Kidney tubule cell (primary cell): ENCODE measurements at places on chromosomes 3 and 15.

DNA sequence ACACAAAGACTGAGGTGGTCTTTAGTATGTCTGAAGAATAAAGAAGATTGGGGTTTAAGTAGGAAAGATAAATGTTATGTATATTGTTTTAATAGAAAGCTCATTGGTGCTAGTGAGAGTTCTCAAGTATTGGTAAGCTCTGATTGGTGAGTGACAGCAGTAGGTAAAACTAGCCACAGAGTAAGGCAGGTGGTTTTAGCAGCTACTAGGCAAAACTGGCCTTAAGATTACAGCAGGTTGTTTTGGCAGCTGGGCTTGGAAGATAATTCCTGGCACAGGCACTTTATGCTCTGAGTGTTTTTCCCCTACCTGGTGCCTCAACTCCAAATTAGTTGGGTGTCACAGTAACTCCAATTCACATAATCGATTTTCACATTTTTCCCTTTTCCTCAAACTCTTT lies 66.3 kb downstream of the STAG1 start:
- no peak for DNase-seq

DNA sequence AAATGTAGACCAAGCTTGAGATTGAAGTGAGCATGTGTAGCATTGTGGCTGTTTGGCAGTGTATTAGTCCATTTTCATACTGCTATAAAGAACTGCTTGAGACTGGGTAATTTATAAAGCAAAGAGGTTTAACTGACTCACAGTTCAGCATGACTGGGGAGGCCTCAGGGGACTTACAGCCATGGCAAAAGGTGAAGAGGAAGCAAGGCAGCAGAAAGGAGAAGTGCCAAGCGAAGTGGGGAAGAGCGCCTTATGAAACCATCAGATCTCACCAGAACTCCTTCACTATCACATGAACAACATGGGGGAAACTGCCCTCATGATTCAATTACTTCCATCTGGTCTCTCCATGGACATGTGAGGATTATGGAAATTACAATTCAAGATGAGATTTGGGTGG lies 8.6 kb upstream of the CERS3 start:
- no peak for DNase-seq

DNA sequence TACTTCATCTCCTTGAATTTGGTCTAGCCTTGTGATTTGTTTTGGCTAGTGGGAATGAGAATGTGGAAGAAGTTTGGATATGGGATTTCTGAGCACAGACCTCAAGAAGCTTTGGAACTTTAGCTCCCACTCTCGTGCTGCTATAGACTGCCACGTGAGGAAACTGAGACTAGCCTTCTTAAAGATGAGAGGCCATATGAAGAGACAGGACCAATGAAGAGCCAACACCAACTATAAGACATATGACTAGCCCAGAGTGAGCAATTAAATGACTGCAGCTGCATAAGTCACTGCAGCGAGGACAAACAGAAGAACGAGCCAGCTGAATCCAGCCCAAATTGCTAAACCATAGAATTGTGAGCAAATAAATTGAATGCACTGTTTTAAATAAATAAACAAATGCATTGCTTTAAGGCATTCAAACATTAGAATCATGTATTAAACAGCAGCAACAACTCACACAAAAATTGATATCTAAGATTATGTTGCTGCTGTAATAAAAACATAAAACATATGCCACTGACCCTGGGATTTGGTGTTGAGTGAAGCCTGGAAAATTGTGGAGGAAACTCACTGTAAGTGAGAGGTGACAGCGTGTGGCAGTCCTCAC lies 15.7 kb upstream of the CNTN4 start:
- DNase-seq, result no peak

DNA sequence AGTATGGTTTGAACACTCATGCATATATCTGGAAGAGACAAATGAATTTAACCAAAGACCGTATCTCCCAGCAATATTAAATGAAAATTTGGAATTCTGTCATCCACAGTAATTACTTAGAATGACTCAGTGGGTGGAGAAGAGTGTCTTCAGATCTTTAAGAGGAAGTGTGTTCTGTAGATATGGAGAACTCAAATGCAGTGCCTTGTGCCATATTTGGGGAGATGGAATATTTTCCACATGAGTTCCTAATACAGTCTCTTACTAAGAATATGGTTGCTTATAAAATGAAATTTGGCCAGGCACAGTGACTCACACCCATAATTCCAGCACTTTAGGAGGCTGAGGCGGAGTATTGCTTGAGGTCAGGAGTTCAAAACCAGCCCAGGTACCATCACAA lies 40.5 kb downstream of the ANO10 start:
- DNase-seq, result no peak

DNA sequence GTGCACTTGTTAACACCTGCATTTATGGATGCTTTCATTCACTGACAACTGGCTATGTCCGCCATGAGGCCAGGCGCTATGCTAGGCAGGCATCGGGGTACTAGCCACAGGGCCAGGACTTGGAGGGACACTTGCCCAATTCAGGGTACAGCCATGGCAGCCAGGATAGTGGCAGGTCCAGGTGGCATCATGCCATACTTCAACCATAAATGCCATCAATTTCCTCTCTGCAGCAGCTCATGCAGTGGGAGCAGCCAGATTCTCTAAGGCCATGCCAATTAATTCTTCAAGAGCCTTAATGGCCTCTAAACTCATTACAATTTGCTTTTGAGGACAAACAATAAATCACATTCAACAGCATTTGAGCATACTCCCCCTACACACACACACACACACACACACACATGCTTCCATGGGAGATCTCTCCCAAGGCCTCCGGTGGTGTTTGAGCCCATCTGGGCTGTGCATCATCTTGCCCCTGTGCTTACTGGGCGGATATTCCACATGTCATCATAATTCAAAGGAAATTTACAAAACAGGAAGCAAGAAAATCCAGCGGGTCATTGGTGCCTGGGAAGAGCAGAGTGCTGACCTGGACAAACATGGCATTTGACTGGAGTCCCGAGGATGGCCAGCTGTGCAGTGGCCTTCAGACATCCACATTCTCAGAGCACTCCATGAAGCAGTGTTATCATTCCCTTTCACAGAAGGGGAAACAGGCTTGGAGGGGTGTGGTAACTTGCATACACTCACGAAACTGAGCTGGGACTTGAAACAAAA lies 109.1 kb downstream of the IQSEC1 start:
- DNase-seq, result no peak

DNA sequence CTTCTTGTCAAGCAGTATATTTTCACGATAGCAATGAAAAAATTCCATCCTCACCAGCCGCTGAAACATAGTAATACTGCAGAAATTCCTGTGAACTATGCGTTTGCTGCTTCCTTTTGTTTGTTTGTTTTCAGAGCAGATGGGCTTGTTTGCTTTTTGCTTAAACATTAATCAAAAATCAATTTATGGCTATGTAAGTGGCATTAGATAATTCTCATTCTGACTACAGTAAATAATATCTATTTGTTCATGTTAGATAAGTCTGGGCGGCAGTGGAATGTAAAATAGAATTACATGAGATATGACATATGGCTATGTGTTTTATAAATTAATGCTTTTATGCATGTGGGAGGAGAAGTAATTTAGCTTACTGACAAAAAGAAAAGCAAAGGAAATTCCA lies 163.7 kb downstream of the PGPEP1L start:
- no peak for DNase-seq

DNA sequence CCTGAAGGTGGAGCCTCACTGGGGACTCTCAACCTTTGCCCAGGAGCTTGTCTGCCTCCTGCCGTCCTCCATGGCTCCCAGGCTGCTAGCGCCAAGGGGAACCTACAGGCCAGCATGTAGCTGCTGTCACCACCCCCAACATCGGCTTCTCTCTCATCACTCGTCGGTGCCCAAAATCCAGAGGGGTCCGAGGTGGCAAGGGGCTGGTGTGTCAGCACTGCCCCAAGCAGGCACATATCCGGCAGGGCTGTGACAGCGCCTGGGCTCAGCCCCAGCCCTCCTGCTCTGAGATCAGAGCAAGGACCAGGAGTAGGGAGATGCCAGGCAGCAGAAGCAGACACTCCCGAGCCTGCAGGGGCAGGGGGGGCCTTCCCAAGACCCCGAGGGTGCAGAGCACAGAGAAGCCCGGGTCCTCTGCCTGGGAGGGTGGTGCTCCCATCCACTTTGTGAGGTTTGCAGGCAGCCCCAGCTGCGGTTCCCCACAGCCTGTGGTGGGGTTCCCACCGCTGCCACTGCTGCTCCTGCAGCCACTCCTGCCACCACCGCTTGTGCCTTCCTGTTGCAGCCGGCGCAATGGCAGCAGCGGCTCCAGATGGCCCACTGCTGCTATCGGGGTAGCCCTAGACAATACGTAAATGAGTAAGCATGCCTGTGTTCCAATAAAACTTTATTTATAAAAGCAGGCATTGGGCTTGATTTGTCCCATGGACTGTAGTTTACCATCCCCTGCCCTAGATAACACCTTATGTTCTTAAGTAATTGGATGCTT lies 451.0 kb downstream of the EPHA6 start:
- DNase-seq, result no peak

DNA sequence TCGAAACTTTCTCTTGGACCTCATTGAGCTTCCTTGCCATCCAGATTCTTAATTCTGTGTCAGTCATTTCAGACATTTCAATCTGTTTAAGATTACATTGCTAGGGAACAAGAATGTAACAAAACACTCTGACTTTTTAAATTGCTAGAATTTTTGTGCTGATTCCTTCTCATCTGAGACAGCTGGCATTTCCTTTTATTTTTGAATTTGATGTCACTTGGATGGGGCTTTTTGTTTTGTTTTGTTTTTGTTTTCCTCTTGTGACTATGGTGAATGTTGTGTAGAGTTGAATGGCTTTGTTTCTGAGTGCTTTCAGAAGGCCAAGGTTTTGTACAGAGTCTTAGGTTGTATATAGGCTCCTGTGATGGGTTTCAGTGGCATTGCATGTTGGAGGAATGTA lies 1129.3 kb downstream of the NAALADL2 start:
- no peak for DNase-seq

DNA sequence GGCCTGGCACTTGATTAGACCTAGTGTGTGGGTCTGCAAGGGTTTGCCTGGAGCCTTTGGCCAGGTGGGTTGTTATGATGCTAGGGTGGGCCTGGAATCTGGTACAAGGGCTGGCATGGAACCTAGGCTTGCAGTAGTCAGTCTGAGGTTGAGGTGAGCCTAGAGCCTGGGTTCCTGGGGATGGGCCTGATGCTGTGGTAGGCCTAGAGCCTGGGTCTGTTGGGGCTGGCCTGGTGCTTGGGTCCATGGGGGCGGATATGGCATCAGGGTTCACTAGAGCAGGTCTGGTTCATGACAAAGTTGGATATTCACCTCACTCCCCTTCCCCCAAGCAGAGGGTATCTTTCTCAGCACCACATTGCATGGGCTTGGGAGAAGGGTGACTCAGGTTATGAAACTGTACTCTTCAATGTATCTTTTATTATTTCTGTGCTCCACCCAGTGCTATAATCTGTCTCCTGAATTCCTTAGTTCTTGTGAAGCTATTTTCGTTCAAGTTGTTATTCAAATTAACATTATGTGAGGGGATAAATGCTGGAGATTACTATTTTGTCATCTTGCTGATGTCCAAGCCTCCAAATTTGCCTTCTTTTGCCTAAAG lies 274.4 kb downstream of the NFKBIZ start:
- DNase-seq, result no peak

DNA sequence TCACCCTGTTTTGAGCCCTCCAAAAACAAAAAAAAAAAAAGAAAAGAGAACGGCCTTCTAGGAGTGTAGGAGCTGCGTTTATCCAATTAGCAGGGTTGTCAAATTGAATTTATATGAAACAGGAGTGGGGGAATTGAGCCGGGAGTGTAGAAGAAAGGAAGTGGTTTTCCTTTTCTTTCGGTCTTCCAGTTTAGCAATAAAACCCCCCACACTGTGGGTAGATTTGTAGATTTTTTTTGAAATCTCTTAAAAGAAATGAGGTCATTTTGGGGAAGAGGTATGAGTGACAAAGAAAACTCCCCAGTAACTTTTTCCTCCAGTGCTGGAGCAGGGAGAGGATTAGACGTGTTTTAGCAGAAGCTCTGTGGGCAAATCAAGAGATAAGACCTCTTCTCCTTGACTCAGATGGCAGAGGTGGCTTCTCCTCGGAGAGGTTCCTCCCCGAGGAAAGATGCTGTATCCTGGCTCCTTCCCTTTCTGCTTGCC lies 30.8 kb downstream of the BOC start:
- DNase-seq, result peak; percentile 9

- DNase-seq, result no peak
Observed at GRCh38 chr3:18591120-18591519, 166.0 kb upstream of the SATB1 start.

DNA sequence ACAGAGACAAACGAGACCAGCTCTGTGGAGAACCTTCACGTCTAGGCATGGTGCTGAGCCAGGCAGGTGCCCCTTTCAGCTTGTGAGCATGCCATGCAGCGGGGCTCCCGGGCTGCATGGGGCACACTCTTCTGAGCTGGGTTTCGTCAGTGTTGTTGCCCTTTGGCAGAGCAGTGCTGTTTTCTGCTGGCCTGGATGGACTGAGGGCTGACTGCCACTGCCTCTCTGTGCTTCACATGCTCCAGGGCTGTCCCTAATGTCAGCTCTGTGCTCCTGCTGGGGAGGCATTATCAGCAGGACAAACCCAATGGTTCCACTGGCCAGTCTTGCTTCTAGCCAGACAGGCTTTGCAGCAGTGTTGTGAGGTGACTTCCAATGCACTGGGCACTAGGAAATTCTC lies 9.5 kb downstream of the GASK1A start:
- no peak for DNase-seq

DNA sequence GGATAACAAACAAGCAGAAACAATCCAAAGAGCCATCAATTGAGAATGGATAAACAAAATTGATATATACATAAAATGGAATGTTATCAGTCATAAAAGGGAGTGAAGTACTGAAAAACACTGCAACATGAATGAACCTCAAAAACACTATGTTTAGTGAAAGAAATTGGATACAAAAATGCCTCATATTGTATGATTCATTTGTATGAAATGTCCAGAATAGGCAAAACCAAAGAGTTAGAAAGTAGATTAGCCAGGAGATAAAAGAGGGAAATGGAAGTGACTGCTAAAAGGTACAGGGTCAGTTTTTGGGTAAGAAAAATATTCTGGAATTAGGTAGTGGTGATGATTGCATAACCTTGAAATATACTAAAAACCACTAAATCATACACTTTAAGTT lies 9.8 kb upstream of the SLC25A36 start:
- DNase-seq, result no peak

DNA sequence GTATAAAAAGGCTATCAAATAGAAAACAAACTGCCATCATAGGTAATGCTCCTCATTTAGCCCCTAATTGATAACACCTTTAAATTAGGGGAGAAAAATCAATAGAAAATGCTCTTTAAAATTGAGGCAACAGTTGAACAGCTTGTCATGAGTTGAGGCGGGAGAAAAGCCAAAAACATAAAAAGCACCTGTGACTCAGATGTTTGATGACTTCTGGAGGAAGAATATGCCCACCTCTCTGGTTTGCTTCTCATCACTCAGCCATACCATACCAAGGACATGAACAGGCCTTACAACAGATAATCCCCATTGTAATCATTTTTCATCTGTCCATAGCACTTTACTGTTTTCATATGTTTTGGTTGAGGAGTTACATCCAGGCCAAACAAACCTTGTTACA lies 246.0 kb downstream of the MYRIP start:
- DNase-seq, result no peak

GRCh38 chr3:178787960-178788359 lies 251.7 kb downstream of the KCNMB2 start:
- DNase-seq, result no peak

- no peak for DNase-seq
Observed at GRCh38 chr3:172557515-172558220, 34.4 kb upstream of the TNFSF10 start.
